ENCODE measurements at places on chromosomes 2 and 18.

DNA sequence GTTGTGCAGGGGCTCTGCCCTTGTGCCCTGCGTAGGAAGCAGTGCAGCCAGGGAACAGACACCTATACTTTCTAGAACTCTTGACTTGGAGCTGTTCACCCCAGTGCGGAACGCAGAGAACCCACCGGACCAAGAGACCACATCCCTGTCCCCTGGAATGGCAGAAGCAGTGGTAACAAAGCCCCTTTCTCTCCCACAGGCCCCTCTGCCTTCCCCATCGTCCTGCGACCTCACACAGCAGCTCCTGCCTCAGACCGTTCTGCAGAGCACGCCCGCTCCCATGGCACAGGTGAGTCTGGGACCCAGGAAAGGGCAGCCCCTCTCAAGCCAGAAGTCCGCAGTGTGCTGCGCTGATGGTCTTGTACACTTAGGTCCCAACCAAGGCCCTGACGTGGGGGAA, 24.6 kb upstream of the RPL31 start:
- no peak for DNase-seq

DNA sequence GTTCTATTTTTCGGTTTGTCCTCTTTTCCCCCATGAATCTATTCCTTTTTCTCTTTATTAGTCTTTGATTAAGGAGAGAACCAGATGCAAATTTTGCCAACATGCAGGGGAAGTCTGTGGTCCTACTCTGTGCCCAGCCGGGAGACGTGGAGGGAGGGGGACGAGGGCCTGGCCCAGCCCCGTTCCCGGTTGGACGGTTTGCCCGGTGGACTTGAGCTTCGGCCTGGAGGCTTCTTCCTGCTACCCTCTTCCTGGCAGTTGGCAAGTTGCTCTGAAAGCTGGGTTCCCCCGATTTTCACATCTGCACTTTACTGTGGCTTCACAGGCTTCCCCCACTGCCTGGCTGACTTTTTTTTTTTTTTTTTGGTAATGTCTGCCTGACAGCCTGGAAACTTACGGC, 39.3 kb upstream of the GBX2 start:
- no peak for DNase-seq

DNA sequence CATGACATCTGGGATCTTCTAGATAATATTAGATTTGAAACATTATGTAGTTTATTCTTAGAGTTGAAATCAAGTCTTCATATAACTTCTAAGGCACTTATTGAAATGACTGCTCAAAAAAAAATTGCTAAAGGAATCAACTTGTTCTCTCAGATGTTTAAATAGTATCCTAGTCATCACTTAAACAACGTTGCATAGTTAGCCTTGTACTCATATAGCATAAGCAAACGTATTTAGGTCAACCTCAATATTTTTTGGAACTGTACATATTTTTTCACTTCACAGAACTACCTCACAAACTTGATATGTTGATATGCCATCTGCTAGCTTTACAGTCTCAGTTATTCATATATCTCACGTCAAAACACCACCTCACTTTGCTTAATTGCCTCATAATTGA, 47.1 kb upstream of the CREB1 start:
- DNase-seq, result no peak

- peak; percentile 9 for DNase-seq
Measured at GRCh38 chr2:29115797-29116781, 874 bp downstream of the CLIP4 start.

DNA sequence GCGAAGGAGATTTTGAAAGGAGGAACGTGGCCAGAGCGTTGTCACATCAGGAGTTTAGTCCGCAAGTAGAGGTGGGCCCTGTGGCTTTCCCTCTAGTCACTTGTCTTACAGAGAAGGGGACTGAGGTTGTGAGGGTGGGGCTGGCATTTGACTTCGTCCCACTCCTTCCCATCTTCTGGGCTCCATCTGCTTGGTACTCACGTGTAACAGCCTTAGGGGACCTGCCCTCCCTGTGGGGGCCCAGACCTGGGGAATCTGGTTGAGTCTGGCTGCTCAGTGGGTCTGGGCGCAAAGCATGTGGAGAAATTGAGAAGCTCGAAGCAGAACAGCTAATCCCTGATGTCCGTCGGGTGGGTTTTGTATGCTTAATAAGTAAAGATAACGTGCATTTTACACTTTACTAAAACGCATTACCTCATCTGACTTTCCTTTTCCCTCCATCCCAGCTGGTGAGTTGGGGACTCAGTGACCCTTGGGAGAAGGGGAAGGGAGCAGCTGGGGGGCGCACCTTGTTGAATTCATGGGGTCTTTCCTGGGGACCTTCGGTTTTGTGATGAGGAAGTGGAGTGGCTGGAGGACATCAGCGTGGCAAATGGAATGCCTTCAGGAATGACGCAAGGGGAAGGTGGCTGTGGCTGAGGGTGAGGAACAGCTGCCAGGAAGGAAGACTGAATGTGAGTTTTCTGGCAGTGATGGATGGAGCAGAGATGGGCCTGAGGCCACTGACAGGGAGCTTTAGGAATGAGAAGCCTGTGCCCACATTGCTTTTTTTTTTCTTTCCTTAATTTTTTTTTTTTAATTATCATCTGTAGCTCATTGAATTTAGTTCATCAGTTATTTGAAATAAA, 44.8 kb downstream of the ASAP2 start:
- DNase-seq, result no peak

GRCh38 chr2:215811409-215812345, 201.7 kb downstream of the MREG start:
- DNase-seq, result peak; percentile 5

- DNase-seq, result no peak
Measured at GRCh38 chr2:207640160-207640559, 15.0 kb upstream of the METTL21A start.

DNA sequence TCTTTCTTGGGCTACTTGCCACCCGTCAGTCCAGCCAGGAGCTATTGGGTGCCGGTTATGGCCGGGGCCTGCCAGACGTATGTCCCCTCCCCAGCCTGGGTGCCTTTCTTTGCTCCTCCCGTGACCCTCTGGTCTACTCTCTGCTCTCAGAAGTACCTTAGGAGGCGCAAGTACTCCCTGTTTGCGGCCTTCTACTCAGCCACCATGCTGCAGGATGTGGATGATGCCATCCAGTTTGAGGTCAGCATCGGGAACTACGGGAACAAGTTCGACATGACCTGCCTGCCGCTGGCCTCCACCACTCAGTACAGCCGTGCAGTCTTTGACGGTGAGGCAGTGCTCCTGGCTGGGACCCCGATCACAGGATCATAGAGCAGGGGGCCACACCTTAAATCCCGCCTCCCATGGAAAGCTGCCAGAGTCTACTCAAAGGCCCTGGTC, 99.5 kb downstream of the DYSF start:
- no peak for DNase-seq

- no peak for DNase-seq
Measured at GRCh38 chr2:80185091-80185490, 119.5 kb downstream of the LRRTM1 start.

DNA sequence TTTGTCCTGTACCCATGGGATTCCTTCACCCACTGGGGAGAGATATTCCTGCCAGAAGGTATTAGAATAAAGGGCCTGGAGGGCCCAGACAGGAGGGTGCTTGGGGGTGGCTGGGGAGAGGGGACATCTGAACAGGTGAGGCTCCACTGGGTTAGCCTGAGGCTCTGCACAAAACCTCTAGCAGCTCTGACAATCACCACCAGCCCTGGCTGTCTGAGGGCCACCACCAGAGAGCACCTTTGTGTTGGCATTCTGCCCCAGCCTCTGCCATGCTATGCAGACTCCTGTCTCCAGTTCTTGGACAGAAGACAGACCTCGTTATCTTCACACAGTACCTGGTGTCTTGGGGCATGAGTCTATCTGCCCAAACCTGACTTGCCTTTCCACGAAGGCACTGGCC, 25.3 kb downstream of the SLC16A14 start:
- no peak for DNase-seq

DNA sequence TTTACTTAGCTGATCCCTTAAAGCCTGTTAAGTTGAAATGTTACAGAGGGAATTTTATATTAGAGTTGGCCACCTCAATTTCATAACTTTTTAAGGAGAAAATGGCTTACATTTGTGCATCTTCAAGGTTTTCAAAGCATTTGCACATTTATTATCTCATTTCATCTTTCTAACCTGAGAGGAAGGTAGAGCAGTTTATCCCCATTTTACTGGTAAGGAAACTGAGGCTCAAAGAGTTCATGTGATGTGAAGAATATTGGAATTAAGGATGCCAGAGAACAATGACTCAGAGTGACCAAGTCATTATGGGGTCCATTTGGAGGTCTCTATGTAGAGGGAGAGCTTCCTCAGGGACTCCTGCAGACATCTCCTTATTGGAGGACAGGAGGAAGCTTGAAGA, 35.0 kb downstream of the PRKRA start:
- DNase-seq, result no peak

GRCh38 chr2:8006181-8006580, 675.7 kb upstream of the ID2 start:
- DNase-seq, result no peak

- DNase-seq, result no peak
Measured at GRCh38 chr18:37654731-37655369, 89.3 kb upstream of the CELF4 start.

GRCh38 chr2:186274936-186275575, 211.0 kb upstream of the ZC3H15 start:
- DNase-seq, result no peak

DNA sequence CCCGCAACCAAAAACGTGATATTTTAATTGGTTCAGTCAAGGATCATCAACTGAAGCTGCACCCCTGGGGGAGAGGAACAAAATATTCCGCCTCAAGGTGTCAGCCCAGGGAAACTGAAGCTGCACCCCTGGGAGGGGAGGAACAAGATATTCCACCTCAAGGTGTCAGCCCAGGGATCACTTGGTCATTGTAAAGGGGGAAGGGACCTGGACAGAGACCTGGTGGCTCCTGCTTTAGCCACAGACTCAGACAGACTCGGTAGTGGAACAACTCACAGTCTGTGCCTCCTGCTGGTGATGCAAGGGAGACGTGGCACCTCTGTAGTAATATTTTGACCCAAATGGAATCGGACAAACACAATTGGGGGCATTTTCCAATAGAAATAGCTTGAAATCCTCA, 75.1 kb downstream of the GBX2 start:
- DNase-seq, result no peak

- no peak for DNase-seq
Measured at GRCh38 chr2:66714610-66715009, 279.7 kb downstream of the MEIS1 start.

GRCh38 chr2:138942466-138942865, 162.3 kb upstream of the NXPH2 start:
- DNase-seq, result no peak

- no peak for DNase-seq
Measured at GRCh38 chr2:20429528-20429927, 17.3 kb upstream of the RHOB start.

GRCh38 chr2:64796926-64797325, 143.2 kb upstream of the SERTAD2 start:
- no peak for DNase-seq

- no peak for DNase-seq
Measured at GRCh38 chr2:69353360-69353759, 33.7 kb downstream of the GFPT1 start.

DNA sequence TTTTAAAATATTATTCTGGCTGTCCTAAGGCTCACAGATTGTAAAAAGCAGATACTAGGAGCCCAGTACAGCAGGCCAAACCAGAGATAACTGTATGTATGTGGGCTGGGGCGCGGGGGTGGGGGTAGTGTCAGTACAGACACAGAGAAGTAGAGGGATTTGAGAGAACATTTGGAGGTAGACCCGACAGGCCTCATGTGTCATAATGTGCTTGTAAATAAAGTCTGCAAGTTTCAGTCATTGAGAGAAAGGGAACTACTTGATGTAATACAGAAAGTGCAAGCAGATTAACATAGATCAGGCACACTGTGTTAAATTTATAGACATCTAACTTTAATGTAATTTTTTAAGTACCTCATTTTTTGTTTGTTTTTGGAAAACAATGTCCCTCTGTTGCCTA, 7.4 kb upstream of the POLI start:
- peak; percentile 41 for DNase-seq

- no peak for DNase-seq
Measured at GRCh38 chr2:221833966-221834365, 261.9 kb upstream of the EPHA4 start.

- DNase-seq, result no peak
Measured at GRCh38 chr2:230749111-230749510, 36.5 kb downstream of the CAB39 start.

GRCh38 chr2:197498235-197498936, 1.3 kb downstream of the HSPD1 start:
- DNase-seq, result no peak

DNA sequence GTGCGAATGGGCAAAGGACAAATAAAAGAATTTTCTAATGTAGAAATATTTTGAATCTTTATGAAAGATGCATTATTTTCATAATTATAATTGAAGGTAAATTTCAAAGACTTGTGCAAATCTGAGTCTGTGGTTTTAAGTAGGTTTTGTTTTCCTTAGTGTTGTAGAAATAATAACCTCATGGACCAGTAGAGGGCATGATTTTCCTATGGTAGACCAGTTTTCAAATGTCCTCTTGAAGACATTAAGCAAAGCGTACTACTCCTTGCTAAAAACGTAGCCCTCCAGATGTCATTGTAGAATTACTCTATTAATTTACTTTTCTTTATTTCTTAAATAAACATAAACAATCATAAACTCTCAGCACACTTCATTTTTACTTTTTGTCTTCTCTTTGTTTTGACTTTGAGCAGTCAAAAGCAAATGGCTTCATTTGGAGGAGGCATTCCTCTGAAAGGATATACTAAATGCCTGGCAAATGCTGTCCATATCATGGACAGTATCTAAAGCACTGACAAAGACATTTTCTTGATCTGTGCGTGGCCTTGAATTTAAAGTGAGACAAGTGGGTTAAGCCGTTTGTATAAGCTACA, 85.8 kb upstream of the FAM237A start:
- DNase-seq, result no peak

DNA sequence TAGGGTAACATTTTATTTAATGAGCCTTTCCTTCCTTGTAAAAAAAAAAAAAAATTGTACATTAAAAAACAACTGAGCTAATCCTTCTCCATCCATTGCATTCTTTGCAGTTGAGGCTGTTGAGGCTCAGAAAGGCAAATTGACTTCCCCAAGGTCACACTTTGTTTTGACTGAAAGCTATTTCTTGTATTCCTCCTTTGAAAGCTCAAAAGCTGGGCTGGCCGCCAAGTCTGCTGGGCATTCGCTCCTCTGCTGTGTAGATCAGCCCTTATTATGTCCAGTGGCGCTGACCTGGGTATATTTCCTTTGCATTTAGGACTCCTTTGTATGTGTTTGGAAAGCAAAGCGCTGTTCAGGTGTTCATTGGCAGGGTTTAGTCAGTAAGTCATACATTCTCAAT, 44.0 kb downstream of the SGPP2 start:
- no peak for DNase-seq

- no peak for DNase-seq
Measured at GRCh38 chr2:145352484-145352883, 832.6 kb upstream of the ZEB2 start.
